Activated naive CD8-positive, alpha-beta T cell treated with anti-CD3 and anti-CD28 coated beads for 36 hours (primary cell): ENCODE measurements at places on chromosomes 7 and 10.

DNA sequence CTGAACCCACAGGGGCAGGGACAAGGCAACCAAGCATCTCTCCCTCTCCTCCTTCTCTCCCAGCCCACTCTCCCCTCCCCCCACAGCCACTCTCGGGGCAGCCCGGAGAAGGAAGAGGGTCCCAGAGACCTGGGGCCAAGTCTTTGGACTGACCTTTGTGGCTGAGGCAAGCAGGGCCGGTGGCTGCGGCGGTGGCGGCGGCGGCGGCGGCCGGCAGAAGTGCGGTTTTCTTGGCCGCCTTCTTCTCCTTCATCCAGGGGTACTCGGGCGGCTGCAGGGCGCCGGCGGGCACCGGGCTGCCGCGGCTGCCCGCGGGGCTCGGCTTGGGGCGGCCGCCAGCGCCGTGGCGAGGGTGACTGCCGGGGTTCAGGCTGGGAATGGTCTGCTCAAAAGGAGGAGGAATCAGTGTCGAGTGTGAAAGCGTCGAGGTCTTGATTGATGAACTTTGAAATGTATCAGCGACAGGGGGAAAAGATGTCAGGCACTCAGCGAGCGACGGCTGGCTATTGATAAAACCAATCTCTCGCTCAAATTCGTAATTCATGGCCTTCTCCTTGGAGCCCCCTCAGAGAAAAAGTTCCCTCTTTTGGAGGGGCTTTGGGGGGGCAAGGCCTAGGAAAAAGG, 414 bp downstream of the HOXA2 start:
- DNase-seq, result no peak

GRCh38 chr7:2721842-2722241, 33.8 kb downstream of the AMZ1 start:
- DNase-seq, result no peak

- DNase-seq, result no peak
Measured at GRCh38 chr7:91636129-91636724, 244.3 kb downstream of the MTERF1 start.

- DNase-seq, result no peak
Measured at GRCh38 chr10:96910488-96911395, 78.6 kb downstream of the LCOR start.
